ENCODE measurements at places on chromosomes 11 and 22.

DNA sequence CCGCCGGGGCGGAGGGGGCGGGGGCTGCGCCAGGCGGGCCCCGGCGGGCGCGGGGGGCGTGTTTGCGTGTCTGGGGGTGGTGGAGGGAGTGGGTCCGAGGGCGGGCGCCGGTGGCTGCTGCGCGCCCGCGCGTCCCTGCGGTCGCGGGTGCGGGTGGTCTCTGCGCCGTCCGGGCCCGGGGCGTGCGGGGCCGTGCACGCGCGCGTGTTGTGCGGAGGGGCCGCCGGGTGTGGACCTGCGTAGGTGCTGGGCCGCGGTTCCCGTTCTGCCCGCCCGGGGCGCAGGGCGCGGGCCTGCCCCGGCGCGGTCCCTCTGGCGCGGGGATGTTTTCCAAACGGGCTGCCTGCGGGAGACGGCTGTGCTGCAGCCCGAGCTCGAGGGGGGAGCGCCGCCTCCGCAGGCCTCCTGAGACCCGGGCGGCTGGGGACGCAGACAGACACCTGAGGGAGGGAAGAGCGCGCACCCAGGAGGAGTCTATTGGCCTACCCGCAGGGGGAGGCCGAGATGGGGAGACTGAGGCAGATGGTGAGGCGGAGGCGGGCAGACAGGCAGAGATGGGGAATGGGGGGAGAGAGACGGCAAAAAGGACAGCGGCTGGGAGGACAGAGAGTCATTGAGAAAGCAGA lies 442 bp downstream of the PELI3 start:
- DNase-seq: peak; percentile 63

GRCh38 chr11:72736452-72737069 lies 15.6 kb downstream of the ARAP1 start:
- peak; percentile 59 for DNase-seq

DNA sequence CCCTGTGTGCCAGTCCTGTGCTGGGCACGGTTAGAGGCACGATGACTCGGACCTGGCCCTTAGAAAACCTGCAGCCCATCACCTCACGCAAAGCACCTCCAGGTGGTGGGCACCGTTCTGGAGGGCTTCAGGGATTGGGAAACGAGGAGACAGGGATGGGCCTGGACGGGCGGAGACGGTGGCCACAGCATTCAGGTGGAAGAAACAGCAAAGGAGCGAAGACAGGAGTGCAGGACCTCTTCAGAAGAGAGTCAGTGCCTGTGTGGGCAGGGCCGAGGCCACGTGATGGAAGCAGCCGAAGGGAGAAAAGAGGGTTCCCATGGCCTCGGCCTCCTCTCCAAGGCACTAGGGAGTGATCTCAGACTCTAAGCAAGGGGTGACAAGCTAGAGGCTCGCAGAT lies 8.1 kb upstream of the SLC22A12 start:
- DNase-seq: no peak

DNA sequence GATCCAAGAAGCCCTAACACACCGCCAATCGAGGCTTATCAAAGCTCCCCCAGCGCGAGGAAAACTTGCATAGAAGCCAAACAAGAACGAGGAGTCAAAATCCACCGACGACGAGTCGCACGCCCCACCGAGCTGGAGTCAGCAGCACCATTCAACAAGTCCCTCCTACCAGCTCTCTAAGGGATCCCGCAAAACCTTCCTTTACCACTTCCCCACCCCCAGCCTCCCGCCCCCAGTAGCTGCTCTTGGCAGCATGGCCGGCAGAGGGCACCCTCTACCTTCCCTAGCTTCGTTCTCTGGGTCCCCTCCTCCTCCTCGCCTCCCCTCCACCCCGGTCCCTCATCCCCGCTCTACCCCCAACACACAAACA lies 1.4 kb downstream of the BDNF start:
- DNase-seq: peak; percentile 97

GRCh38 chr22:38718414-38718813 lies 12.7 kb downstream of the GTPBP1 start:
- DNase-seq: peak; percentile 83

- peak; percentile 77 for DNase-seq
Observed at GRCh38 chr11:125141686-125142535, 22.6 kb upstream of the PKNOX2 start.
